ENCODE measurements at places on chromosomes 7 and 10. TPM values are rescaled to one million over a fixed set of nuclear protein-coding genes. Genes with fewer than 3 reads are reported as not detected.

Gene GNAI1
- 57.4 TPM for total RNA-seq

Gene FAM25C
- not detected for total RNA-seq

Gene ANKRD61
- total RNA-seq: not detected

Gene MICU1
- 60.1 TPM for total RNA-seq

Gene APBB1IP
- 1.6 TPM for total RNA-seq

Gene C10orf62
- 0.23 TPM for total RNA-seq

Gene GIMAP6
- 1.0 TPM for total RNA-seq

GRCh38 chr10:88913127-88913526 is 33.1 kb downstream of the STAMBPL1 start:
- no peaks in the 10 kb centered on the region for H3K27me3 ChIP-seq
- no peaks in the 10 kb centered on the region for H3K4me1 ChIP-seq
- no peak overlapping the region for H3K4me3 ChIP-seq
- no peaks in the 10 kb centered on the region for H3K36me3 ChIP-seq

DNA sequence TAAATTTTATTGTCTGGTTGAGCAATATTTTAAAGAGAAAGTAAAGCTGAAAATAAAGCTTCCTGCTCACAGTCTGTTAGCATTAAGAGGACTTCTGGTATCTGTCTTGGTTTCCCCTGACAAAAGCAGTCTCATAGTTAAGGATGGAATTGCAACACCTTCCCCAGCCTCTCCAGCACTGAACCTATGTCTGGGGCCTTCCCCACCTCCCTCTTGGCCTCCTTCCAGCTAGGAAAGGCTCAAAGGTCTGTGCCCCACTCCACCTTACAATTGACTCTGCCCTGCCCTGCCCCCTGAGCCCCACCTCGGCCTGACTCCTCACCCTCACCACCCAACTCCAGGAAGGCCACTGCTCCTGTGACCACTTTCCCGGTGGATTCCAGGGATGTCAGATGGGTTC is 33.2 kb downstream of the COL17A1 start:
- H3K36me3 ChIP-seq: no peaks in the 10 kb centered on the region
- H3K27ac ChIP-seq: peak overlapping the region; percentile 77
- H3K4me1 ChIP-seq: peaks cover 6% of the 10 kb centered on the region
- H3K4me3 ChIP-seq: no peak overlapping the region
- DNase-seq: peak; percentile 65
- H3K27me3 ChIP-seq: no peaks in the 10 kb centered on the region

GRCh38 chr10:131856441-131857094 is 44.2 kb upstream of the PPP2R2D start:
- H3K27ac ChIP-seq: no peak overlapping the region
- H3K27me3 ChIP-seq: no peaks in the 10 kb centered on the region
- no peak overlapping the region for H3K4me3 ChIP-seq
- no peaks in the 10 kb centered on the region for H3K4me1 ChIP-seq

DNA sequence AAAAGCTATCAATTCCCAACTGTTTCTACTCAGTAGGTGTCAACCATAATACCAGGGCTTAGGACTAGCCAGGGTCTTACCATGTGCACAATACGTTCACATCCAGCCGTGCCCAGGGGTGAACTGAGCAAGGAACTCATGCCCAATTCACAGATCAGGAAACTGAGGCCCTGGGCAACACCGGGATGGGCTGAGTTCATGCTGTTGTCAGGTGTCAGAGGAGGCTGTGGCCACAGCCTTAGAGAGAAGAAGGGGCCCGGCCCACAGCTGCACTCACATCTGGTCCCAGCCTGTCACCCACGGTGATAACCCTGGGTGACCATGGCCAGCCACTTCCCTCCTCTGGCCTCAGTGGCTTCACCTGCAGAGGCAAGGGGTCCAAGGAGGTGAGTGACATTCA is 92.0 kb downstream of the FAM53B start:
- H3K4me3 ChIP-seq: no peak overlapping the region
- DNase-seq: no peak
- peaks cover 6% of the 10 kb centered on the region for H3K4me1 ChIP-seq
- no peaks in the 10 kb centered on the region for H3K36me3 ChIP-seq
- no peak overlapping the region for H3K27ac ChIP-seq

DNA sequence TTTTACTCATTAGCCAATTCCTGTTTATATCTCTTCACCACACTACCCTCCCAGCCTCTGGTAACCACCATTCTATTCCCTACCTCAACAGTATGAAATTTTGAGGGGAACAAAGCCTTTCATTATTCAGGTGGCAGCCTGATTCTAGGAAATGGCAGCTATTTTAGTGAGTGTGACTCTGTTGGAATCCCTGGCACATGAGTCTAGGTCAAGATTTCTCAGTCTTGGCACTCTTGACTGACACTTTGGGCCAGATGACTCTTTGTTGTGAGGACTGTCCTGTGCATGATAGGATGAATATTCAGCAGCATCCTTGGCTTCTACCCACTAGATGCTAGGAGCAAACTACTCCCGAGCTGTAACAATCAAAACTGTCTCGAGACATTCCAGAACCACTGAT is 322.8 kb upstream of the PHYHIPL start:
- H3K36me3 ChIP-seq: no peaks in the 10 kb centered on the region
- H3K27me3 ChIP-seq: no peaks in the 10 kb centered on the region
- DNase-seq: no peak
- H3K4me3 ChIP-seq: no peak overlapping the region
- peaks cover 9% of the 10 kb centered on the region for H3K4me1 ChIP-seq
- no peak overlapping the region for H3K27ac ChIP-seq

- no peak for DNase-seq
- no peaks in the 10 kb centered on the region for H3K4me1 ChIP-seq
- no peak overlapping the region for H3K4me3 ChIP-seq
- no peaks in the 10 kb centered on the region for H3K27me3 ChIP-seq
Measured at GRCh38 chr7:109983618-109984017, 1107.3 kb upstream of the LRRN3 start.

GRCh38 chr7:47807756-47808155 is 140.5 kb downstream of the PKD1L1 start:
- H3K4me1 ChIP-seq: peaks cover 21% of the 10 kb centered on the region
- no peak overlapping the region for H3K27ac ChIP-seq
- H3K36me3 ChIP-seq: no peaks in the 10 kb centered on the region
- no peak for DNase-seq

DNA sequence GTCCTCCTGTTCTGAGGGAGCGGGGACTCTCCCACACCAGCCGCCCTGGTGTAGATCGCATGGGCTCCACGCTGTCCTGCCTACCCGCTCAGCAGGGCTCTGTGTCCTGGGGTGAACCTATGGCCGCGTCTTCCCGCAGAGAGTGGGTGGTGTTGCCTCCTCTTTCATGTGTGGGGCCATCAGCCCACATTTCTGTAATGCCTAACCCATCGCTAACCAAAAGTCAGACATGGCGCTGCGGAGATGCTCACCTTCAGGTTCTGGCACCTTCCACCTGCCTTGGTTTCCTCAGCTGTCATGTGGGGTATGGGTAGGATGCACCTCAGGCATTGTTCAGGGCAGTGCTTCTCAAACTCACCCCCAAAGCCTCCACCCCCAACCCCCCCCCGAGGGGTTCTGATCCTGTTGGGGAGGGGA is 50.5 kb upstream of the CAMK2B start:
- no peak for DNase-seq
- no peaks in the 10 kb centered on the region for H3K36me3 ChIP-seq
- no peaks in the 10 kb centered on the region for H3K27me3 ChIP-seq
- no peak overlapping the region for H3K4me3 ChIP-seq
- H3K4me1 ChIP-seq: no peaks in the 10 kb centered on the region

GRCh38 chr7:113405296-113406056 is 287.1 kb upstream of the SMIM30 start:
- no peaks in the 10 kb centered on the region for H3K27me3 ChIP-seq
- H3K36me3 ChIP-seq: no peaks in the 10 kb centered on the region
- no peak overlapping the region for H3K4me3 ChIP-seq
- H3K27ac ChIP-seq: no peak overlapping the region

DNA sequence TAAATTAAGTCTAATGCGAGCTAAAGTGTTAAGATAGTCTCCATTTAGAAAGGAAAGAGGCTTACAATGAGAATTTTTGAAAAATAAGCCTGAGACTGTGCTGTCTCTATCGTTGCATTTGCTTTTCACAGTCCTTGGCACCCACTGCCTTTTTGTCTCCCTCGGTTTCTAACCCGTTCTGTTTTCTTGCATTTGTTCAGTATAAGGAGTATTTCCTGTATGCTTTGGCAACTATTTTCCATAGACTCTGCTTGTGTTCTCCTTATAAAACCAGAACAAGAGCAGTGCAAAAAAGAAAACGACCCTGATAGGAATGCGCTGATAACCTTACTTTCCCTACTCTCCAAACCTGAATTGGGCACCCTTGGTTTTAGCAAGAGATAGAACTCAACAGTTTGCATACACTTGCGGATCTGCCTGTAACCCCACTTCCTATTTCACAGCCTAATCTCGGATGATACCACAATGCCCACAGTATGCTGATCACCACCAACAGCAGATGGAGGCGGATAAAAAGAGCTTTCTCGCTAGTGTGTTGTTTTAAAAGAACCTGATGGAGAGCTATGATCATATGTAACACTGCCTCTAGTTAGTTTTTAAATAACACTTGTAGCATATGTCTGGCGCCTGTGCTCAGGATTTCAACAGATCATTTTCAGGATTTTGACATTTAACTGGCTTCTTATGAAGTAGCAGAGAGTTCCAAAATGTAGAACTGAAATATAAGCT is 1.6 kb upstream of the ARHGAP12 start:
- no peaks in the 10 kb centered on the region for H3K36me3 ChIP-seq
- H3K27me3 ChIP-seq: no peaks in the 10 kb centered on the region
- peaks cover 20% of the 10 kb centered on the region for H3K4me1 ChIP-seq
- H3K4me3 ChIP-seq: peak overlapping the region; percentile 48
- H3K27ac ChIP-seq: peak overlapping the region; percentile 99

GRCh38 chr7:149125189-149125862 is 798 bp downstream of the ZNF425 start:
- H3K27me3 ChIP-seq: no peaks in the 10 kb centered on the region
- H3K36me3 ChIP-seq: no peaks in the 10 kb centered on the region

DNA sequence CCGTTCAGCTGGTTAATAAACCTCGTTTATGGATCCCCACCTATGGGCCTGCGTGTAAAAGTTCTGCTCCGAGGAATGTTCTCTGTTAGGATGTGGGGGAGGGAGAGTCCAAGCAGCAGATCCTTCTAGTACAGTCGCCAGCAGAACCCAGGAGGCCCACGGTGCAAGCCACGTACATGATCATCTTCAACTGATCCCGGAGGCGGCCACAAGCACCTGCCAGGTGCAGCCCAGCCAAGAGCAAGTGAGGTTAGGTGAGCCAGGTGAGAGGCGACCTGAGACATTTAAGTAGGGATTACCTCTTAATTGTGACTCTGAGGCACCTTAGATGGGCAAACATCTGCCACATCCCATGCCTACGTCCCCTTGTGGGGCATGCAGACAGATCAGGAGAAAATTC is 18.0 kb upstream of the FGFR2 start:
- DNase-seq: no peak
- H3K27ac ChIP-seq: no peak overlapping the region
- H3K4me1 ChIP-seq: peaks cover 20% of the 10 kb centered on the region
- no peaks in the 10 kb centered on the region for H3K36me3 ChIP-seq

DNA sequence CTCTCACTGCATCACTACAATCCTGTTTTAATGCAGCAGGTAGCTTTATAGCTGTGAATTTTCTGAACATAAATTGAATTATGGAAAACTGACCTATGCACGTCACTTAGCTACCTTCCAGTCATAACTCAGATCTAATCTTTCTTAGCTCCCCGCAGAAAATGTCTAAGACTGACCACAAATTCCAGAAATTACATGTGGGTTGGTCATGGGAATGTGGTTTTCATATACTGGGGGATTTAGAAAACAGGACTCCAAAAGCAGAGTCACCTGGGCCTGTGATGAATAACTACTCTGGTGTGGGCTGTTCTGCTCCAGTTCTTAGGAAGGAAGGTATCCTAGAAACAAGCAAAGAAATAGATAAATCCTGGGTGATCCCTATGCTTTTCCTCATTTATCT is 178.4 kb upstream of the LRRTM3 start:
- peak; percentile 5 for DNase-seq
- H3K36me3 ChIP-seq: no peaks in the 10 kb centered on the region
- H3K4me1 ChIP-seq: no peaks in the 10 kb centered on the region
- no peaks in the 10 kb centered on the region for H3K27me3 ChIP-seq
- no peak overlapping the region for H3K27ac ChIP-seq

- peaks cover 21% of the 10 kb centered on the region for H3K4me1 ChIP-seq
- peak overlapping the region; percentile 70 for H3K27ac ChIP-seq
- no peaks in the 10 kb centered on the region for H3K27me3 ChIP-seq
- peak; percentile 53 for DNase-seq
- H3K36me3 ChIP-seq: no peaks in the 10 kb centered on the region
- no peak overlapping the region for H3K4me3 ChIP-seq
Measured at GRCh38 chr10:88042160-88043100, 179.0 kb downstream of the PTEN start.

- no peak overlapping the region for H3K4me3 ChIP-seq
- no peaks in the 10 kb centered on the region for H3K4me1 ChIP-seq
- peak; percentile 6 for DNase-seq
Measured at GRCh38 chr7:137390076-137390475, 46.5 kb upstream of the PTN start.

GRCh38 chr10:42491801-42492200 is 146.6 kb downstream of the ZNF33B start:
- no peaks in the 10 kb centered on the region for H3K27me3 ChIP-seq
- H3K27ac ChIP-seq: no peak overlapping the region
- no peak overlapping the region for H3K4me3 ChIP-seq

GRCh38 chr10:10385831-10386230 is 631.8 kb upstream of the CELF2 start:
- H3K4me1 ChIP-seq: no peaks in the 10 kb centered on the region
- no peaks in the 10 kb centered on the region for H3K36me3 ChIP-seq
- H3K27ac ChIP-seq: no peak overlapping the region
- DNase-seq: no peak

DNA sequence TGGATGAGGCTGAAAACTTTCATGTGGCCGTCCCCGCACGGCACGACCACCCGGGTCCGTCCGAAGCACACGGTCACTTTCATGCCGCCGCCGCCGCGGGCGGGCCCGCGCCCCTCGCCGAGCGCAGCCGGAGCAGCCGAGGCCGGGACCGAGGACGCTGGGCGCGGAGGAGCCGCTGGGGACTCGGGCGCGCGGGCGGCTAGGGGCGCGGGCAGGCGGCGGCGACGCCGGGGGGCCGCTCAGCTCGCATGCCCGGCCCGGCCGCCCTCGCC is 247 bp downstream of the PARD3 start:
- no peaks in the 10 kb centered on the region for H3K27me3 ChIP-seq
- no peak for DNase-seq
- peak overlapping the region; percentile 94 for H3K4me3 ChIP-seq
- H3K4me1 ChIP-seq: peaks cover 18% of the 10 kb centered on the region
- H3K36me3 ChIP-seq: no peaks in the 10 kb centered on the region
- H3K27ac ChIP-seq: peak overlapping the region; percentile 97

GRCh38 chr7:70696201-70696754 is 435.7 kb upstream of the GALNT17 start:
- no peaks in the 10 kb centered on the region for H3K27me3 ChIP-seq
- peak overlapping the region; percentile 97 for H3K4me3 ChIP-seq
- H3K4me1 ChIP-seq: peaks cover 12% of the 10 kb centered on the region
- no peak overlapping the region for H3K27ac ChIP-seq

DNA sequence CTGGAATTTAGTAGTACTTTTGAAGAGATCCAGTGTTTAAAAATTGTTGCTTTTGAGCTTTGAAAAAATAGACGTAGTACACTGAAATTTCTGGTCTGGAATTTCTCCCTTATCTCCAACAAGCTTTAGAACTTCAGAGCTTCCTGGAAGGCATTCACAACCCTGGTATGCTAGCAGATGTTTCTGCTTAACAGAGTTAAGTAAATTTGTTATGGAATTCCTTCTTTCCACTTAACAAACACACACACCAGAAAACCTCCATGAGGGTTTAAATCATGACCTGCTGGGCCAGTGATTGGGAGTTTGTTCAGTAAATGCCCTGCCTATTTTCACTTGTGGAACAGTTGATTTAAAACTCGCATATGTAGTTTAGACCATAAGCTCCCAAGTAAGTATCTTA is 13.7 kb downstream of the ASB15 start:
- no peak overlapping the region for H3K4me3 ChIP-seq
- peak; percentile 57 for DNase-seq
- peak overlapping the region; percentile 1 for H3K27ac ChIP-seq
- peaks cover 9% of the 10 kb centered on the region for H3K4me1 ChIP-seq
- H3K36me3 ChIP-seq: no peaks in the 10 kb centered on the region
